ENCODE measurements at places on chromosomes 6 and 20.

GRCh38 chr20:38962928-38963401 lies 821 bp downstream of the DHX35 start:
- DNase-seq, result no peak

- DNase-seq, result no peak
These were observed 84.4 kb upstream of the HDAC2 start for GRCh38 chr6:114055349-114055748.

DNA sequence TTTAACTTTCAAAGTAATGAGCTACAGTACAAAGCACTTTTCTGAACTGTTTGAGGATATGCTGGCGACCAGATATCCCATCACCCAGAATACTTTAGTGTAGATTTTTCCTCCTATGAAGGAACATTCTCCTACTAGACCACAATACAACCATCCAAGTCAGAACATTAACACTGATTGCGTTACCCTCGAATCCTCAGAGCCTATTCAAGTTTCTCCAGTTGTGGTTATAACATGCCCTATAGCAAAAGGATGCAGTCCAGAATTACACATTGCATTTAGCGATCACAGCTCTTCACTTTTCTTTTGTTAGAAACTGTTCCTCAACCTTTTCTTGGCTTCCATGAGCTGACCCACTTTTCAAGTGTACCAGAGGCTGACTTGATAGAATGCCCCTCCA lies 87.4 kb upstream of the SOX4 start:
- DNase-seq, result no peak

DNA sequence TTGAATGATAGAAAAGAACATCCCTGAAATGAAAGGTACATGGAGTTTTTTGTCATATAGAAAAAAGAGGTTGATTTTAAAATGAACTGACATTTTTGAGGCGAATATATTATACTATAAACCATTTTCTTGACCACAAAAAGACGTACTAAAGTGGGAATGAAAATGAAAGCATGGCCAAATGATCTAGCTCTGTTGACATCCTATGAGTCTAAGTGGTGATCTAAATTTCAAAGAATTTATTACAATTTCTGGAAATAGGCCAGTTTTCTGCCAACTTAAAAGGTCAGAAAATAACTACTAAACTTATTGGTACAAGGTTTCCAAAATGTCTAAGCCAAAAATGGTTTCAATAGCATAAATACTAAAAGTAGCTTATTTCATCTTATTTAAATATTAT lies 536.8 kb downstream of the EYS start:
- DNase-seq, result no peak

DNA sequence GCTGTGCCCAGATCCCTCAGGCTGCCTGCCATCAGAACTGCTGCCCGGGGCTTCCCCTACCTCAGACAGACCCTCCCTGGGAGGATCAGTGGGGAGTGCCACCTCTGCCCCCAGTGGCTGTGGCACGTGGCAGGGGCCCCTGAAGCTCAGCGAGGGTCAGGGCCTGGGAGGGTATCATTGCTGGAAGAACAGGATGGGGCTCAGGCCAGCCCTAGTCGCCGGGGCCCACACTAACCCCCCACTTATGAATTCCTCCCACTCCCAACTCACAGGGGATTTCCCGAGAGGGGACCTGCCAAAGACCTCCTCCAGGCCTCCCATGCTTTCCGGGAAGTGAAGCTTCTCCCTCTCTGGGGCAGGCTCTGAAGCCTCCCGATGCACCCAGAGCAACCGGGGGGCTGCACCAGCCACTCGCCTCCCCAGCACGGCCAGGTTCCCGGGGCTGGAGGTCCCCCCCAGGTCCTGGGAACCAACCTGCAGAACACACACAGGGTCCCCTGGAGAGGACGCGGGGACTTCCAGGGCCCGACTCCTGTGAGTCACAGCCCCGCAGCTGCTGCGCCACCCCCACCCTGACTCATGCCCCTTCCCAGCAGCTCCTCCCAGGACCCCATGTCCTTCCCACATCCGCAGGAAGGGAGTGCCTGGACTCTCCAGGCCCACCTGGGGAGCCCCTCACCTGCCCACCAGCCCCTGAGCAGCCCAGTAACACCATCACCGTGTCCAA lies 2.5 kb downstream of the TNFRSF6B start:
- no peak for DNase-seq

All from cortex of kidney (tissue), 1 donor.